Stimulated activated CD8-positive, alpha-beta memory T cell treated with anti-CD3 and anti-CD28 coated beads, Interleukin-7, amount 100 ng/mL, for 1 hour (primary cell): ENCODE measurements at places on chromosomes 7 and 10.

DNA sequence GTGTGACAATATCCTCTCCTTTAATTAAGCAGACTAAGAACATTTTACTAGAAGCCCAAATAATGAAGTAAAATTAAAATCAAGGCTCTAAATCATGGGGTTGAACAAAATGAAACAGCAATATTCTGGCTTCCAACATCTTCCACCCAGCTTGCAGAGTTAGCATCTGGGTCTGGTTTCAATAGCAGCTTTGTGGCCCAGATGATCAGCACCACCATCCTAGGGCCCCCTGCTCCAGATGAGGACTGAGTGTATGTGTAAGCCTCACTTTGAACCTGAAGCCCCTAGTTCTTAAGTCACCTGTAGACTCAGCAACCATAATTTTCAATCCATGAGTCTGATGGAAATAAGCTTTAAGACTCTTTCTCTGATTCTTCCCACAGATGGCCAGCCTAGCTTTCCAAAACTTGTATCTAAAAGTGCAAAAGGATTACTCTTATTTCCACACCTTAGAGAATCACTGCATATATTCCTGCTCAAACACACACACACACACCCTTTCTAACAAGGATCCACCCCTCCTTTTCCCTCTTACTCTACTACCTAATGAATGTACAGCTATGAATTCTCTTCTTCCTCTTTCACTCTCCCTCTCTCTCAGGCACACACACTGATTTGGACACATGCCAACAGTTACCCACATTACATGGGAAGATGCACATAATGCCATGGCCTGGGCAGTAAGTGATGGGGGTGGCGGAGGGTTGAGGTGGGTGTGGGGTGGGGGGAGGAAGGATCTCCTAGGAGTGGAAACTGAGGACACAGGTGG, 3.5 kb downstream of the DENND11 start:
- no peak for DNase-seq

- no peak for DNase-seq
Observed at GRCh38 chr7:70794962-70795361, 337.0 kb upstream of the GALNT17 start.

GRCh38 chr10:61390851-61391250, 62.3 kb downstream of the TMEM26 start:
- no peak for DNase-seq

- DNase-seq = peak; percentile 17
Observed at GRCh38 chr10:113854761-113855588, 514 bp downstream of the NHLRC2 start.

DNA sequence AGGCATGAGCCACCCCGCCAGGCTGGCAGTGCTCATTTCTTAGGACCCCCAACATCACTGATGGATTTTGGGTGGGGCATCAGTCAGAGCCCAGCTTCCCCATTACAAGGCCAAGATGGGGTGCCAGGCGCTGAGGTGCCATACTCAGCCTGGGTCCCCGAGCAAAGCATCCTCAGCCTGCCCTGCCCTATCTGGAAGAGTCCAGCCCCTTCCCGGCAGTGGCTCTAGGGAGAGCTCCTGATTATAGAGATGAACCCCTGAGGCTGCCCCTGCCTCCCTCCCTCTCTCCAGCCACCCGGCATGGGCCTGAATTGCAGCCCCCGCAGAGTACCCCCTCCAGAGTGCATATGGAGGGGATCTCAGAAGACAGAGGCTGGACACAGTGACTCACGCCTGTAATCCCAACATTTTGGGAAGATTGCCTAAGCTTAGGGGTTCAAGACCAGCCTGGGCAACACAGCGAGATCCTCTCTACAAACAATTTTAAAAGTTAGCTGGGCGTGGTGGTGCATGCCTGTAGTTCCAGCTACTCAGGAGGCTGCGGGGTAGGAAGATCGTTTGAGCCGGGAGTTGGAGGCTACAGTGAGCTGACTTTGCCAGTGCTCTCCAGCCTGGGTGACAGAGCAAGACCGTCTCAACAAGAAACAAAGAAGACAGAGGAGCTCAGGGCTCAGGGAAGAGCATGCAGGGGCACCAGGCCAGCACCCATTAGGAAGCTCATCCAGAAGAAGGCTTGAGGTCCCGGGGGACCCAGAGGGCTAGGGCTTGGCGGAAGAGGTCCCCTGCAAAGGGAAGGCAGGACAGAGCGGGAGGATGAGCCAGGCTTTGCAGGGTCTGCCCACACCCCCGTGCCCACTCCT, 13.3 kb downstream of the LAT2 start:
- no peak for DNase-seq

DNA sequence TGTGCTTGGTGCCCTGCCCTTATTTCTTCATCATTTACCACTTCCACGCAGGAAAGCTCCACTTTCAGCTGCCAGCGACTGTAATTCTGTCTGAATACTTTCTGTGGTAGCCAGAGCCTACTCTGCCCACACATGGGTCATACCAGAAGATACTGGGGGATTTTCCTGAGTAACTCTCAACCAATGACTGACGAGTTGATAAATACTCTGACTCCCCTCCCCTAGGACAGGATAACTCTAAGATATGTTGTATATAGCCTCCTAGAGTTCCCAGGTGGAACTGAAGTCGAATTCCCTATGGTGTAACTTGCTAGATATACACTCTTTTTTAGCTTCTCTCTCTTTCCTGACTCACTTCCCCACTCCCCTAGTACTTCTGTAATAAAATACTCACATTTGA, 29.8 kb downstream of the SEM1 start:
- DNase-seq = no peak

- no peak for DNase-seq
Observed at GRCh38 chr7:28095231-28095630, 85.4 kb downstream of the JAZF1 start.

DNA sequence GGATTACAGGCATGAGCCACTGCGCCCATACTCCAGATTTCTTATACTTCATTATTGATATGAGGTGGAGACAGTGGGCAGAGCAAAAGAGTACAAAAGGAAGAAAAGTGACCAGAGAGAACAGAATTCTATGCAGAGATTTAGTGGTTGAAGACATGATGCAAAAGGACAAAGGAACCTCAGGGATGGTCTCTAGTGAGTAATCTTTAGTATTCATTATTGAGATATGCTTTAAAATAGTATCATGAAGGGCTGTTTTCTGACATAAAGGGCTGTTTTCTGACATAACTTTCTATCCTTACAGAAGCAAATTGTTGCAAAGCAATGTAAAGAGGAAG, 81.2 kb upstream of the OIT3 start:
- DNase-seq = no peak

GRCh38 chr7:124688991-124689390, 76.6 kb downstream of the GPR37 start:
- no peak for DNase-seq

- DNase-seq = no peak
Observed at GRCh38 chr7:126682176-126682575, 570.6 kb downstream of the GRM8 start.

- DNase-seq = no peak
Observed at GRCh38 chr7:48033922-48034321, 1.4 kb upstream of the C7orf57 start.

DNA sequence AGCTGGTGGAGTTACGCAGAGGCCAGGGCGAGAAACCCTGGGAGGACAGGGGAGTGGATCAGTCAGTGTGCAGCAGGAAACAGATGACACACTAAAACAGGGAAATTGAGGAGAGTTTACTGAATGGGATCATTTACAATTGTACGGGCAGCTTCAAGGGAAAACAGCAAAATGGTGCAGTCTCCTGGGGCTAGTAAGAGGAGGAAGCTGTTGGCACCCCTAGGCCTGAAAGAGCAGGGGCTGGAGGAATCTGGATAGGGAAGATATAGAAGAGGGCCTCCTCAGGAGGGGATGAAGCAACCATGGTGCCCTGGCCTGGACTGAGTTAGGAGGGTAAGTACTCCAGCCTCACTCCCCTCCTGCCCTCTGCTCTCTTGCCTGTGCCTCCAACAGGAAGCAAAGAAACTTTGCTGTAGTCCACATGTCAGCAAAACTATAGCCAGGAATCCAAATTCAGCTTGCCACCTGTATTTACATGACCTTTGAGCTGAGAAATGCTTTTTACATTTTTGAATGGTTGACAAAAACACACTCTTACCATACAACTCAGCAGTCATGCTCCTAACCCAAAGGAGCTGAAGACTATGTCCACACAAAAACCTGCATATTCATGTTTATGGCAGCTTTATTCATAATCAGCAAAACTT, 52.3 kb upstream of the OPN4 start:
- no peak for DNase-seq

DNA sequence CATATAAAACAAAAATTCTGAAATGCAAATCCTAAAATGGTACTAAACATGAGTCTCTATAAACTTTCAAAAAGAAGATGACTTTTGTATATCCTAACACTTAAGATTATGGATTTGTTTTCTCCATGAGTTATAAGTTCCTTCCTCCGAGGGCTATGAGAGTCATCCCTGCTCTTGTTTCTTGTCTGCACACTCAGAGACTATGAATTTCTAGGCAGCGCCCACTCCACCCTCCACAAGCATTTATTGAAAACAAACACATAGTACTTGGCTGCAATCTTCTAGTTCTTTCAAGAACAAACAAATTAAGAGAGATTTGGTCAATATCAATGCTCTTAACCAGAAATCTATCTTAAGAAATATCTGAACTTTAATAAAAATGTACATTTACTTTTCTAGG, 211.7 kb downstream of the DKK1 start:
- DNase-seq = no peak

- DNase-seq = no peak
Observed at GRCh38 chr10:29140991-29141390, 147.9 kb upstream of the LYZL1 start.

DNA sequence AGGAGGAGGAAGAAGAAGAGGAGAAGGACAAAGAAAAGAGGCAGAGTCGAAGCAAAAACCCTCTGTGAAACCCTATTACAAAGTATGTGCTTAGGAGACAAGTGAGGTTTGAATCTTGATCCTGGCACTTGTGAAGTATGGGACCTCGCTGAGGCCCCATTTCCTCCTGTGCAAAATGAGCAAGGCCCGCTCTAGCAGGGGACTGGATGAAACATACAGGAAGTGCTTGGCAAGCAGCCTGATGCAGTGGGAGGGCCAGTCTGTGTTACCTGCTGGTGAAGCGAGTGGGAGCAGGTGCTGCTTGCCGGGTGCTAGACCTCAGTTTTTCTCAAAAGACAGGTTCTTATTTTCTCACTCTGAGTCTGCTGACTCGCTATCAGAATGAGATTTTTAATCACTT, 150.4 kb downstream of the JCAD start:
- DNase-seq = no peak

GRCh38 chr7:47556511-47557180, 25.3 kb downstream of the TNS3 start:
- DNase-seq = no peak

- DNase-seq = no peak
Observed at GRCh38 chr10:79405995-79406515, 39.4 kb downstream of the ZCCHC24 start.

DNA sequence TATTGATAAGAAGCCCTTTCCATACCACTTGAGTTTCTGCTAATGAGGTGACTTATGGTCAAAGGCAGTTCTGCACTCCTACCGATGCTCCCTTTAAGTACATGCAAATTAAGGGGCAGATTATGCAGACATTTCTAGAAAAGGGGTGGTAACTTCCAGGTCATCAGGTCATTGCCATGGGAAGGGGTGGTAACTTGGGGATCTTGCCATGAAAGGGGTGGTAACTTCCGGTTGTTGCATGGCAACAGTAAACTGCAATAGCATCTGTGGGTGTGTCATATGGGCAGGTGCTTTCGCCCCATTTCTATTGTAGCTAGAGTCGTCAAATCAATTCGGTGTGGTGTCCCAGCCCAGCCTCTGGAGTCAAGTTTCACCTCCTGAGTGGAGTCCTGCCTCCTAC, 150.9 kb downstream of the UBE2H start:
- DNase-seq = no peak

- DNase-seq = no peak
Observed at GRCh38 chr7:137998250-137998649, 3.6 kb downstream of the CREB3L2 start.

- no peak for DNase-seq
Observed at GRCh38 chr7:7228472-7228871, 46.1 kb downstream of the C1GALT1 start.

DNA sequence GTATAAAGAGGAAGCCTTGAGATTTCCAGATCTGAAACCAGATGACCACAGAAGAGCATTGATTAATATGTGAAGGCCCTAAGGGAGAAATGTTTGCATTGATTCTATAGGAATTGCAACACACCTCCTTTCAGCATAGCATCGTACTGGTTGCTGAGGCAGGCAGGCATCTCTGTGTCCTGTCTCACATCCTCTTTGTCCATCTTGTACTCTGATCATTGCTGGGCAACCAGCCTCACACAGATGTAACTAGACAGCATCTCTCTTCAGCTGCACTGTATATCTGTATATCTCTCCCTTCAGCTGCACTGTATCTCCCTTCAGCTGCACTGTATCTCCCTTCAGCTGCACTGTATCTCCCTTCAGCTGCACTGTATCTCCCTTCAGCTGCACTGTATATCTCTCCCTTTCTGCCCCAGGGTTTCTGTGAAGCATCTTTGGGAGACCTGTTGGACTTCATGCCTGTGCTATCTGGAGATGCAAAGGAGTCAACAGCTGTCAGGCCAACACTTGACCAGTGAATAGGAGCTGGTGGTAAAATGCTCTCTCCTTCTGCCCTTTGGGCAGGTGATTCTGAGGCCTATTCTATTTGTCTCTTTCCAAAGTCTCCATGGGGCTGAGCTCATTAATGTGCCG, 40.3 kb downstream of the TMEM178B start:
- no peak for DNase-seq

- DNase-seq = peak; percentile 61
Observed at GRCh38 chr10:117175901-117176534, 21.3 kb upstream of the KCNK18 start.

DNA sequence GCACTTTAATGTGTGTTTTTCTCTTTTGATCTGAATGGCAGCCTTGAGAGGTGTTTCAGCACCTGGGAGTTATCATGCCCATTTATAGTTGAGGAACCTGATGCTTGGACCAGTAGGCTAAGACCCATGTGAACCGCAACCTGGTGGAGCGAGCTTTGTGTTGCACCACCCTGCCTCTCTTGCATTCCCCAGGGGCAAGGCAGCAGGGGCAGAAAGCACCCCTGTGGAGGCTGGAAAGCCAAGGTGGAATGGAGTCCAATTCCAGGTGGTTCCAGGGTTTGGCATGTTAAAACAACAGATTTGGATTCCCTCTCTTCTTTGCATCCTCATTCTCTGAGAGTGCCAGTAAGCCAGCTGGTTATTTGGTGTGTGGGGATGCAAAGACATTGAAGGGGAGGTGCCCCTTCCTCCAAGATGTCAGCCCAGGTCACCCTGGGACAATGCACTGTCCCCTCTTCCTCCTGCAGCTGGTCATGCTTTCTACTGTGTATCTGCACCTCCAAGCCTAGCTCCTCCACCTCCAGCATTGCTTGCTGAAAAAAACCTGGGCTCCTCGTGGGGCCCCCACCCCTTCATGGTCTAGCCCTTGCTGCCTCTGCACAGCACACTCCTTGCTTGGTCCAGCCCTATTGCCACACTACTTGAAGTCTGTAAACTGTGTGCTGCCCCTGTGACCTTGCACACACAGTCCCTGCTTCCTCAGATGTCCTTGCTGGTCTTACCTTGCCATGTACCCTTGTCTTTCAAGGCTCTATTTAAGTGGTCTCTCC, 5.6 kb upstream of the CDH23 start:
- no peak for DNase-seq
